T-helper 2 cell treated with Interferon-gamma antibody and Interleukin-4, amounts not matched to agents 5 μg/mL and 100 μg/mL, for 36 hours (primary cell): ENCODE measurements at places on chromosomes 2 and 18.

DNA sequence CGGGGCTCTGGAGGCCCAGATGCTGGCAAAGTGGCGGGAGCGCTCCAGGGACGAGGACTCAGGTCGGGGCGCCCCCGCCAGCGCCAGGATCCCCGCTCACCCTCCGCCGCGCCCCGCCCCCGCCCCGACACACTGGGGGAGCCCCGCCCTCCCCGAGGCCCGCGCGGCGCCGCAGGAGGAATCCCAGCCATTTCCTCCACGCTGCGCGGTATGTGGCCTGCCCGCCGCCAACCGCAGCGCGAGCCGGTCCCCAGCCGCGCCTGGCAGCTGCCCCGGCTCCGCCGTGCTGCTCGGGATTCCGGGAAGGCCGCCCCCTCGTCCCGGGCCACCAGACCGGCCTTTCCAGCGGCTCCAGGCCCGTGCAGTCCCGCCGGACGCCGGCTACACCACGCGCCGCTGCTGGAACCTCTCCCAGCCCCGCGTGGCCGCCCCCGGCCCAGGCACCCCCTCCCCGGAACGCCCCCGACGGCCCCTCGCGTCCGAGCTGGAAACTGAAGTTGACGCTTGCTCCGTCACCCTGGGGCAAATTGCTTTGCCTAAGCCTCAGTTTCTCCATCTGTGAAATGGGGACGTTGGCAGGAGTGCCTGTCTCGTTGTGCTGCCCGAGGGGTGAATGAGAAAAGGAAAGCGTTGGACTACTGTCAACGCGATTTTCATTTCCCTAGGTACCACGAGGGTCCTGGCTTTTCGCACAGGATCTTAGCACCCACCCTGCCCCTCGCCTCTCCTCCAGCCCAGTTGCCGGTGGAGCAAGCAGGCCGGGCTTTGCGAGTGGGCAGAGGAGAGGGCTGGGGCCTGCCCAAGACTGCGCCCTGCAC is 53.6 kb downstream of the PKDCC start:
- DNase-seq: no peak

DNA sequence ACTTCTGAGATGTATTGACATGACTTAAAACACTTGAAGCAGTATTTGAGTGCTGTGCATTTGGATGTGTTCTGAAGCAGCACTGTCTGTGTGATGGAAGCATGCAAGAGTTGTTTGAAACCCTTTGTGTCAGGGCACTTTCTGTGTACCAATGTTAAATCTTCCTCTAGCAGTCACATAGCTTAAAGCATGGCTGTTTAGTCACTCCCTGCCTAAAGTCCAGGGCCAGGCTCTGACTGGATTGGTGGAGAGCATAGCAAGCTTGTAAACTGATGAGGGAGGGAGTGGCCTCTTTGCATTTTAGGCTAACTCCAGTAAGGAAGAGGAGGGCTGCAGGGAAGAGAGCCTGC is 73.5 kb downstream of the MYO1B start:
- DNase-seq: no peak

DNA sequence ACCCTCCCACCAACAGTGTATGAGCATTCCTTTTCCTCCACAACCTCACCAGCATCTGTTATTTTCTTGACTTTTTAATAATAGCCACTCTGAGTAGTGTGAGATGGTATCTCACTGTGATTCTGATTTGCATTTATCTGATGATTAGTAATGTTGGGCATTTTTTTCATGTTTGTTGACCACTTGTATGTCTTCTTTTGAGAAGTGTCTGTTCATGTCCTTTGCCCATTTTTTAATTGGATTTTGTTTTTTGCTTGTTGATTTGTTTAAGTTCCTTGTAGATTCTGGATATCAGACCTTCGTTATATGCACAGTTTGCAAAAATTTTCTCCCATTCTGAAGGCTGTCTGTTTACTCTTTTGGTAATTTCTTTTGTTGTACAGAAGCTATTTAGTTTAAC is 59.1 kb downstream of the SP100 start:
- DNase-seq: no peak

DNA sequence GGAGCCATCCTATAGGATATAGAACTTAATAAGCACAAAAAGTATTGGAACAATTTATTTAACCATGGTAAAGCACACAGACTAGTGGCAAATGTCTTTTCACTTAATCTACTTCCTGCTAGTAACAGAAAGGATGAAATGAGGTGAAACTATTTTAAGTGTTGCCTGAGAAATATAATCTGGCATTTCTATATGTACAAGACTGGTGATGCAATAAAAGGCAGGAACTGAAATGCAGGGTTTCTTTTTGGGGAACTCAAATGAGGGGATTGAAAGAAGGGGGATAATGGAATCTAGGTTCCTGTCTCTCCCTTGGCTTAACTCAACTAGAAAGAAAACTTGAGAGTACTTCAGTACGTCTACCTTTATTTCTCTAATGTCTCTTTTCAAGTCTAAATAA is 122.3 kb downstream of the MEMO1 start:
- no peak for DNase-seq

DNA sequence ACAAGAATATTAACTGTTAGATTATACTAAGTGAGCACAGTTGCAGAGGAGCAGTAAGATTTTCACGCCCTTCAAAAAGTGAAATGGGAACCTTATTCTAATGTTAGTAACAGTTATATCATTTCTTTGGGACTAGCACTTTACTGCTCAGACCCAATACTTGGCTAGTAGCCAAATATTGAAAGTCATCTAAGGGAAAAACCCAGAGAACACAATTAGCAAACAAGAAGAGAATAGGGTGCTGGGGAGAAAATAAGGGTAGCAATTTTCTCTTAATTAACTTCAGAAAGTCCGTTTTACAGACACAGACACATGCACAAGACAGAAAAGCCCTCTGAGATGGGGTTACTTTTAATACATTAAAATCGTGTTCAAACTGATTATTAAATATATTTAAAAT is 71.8 kb downstream of the ID2 start:
- DNase-seq: no peak

DNA sequence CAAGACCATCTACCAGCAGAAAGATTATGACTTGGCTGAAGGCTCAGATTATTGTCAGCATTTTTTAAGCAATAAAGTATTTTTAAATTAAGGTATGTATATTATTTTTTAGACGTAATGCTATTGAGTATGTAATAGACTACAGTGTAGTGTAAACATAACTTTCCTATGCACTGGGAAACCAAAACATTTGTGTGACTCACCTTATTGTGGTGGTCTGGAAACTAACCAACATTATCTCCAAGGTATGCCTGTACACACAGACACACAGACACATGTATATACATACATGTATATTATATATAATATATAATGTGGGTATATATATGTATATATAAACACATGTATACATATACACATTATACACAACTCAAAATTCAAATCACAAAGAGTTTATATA is 9.1 kb upstream of the TMEFF2 start:
- no peak for DNase-seq

DNA sequence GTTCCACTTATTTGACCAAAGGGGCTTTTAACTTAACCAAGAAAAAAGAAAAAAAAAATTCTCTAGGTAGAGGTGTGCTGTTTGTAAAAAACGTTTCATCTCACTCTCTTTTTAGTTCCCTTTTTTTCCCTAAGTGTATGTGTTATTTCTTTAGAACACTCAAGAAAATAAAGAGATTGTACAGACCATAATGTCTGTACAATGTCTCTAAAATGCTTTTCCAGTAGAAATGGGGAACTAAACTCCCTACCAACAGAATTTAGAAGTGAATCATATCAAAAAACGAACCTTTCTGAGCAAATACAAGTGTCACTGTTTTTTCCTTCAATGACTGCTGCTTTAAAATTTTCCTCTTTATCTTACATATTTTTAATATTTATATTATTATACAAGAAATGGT is 72.0 kb downstream of the CDH7 start:
- DNase-seq: no peak

DNA sequence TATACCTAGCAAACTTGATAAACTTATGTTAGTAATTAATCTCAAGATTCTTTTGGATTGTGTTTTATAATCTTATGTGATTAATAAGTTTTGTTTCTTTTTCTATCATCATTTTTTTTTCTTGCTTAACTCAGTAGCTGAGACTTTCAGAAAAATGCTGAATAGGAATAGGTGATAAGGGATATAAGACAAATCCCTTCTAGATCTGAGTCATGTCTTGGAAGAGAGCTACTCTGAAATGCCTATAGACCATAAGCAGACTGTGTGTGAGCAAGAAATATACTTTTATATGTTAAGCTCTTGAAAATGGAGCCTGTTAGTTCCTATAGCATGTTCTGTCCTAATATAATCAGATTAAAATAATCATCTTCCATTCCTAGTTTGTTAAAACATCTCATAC is 29.6 kb downstream of the CYBRD1 start:
- no peak for DNase-seq
